ENCODE measurements at places on chromosomes 12 and 14.

DNA sequence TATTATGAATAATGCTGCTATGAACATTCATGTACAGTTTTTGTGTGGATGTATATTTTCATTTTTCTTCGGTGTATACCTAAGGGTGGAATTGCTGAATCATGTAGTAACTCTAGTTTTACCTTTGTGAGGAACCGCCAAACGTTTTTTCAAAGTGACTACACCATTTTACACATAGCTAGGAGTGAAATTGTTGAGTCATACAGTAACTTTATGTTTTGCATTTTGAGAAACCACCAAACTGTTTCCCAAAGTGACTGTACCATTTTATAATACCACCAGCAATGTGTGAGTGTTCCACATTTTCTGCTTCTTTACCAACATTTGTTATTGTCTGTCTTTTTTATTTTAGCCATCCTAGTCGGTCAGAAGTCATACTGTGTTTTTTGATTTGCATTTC is 3.1 kb upstream of the TPH2 start:
- no peak for DNase-seq

GRCh38 chr12:7884689-7885088 is 12.0 kb upstream of the SLC2A14 start:
- DNase-seq: no peak

DNA sequence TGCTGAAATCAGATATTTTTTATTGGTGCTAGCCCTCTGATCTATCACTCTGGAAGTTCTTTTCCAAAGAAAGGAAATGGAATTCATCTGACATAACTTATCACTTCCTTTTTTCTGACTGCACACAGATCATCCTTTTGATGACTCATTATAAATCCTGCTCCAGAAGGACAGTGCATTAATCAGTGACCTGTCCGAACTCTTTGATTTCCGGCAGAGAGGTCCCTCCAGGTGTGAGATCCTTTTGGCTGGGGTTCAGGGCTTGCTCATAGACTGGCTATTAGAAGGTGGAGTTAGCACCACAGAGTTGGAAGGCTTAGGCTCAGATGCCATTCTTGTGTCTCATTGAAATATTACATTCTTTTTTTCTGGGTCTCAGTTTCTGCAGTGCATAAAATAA is 328.2 kb downstream of the ZFP36L1 start:
- DNase-seq: no peak

DNA sequence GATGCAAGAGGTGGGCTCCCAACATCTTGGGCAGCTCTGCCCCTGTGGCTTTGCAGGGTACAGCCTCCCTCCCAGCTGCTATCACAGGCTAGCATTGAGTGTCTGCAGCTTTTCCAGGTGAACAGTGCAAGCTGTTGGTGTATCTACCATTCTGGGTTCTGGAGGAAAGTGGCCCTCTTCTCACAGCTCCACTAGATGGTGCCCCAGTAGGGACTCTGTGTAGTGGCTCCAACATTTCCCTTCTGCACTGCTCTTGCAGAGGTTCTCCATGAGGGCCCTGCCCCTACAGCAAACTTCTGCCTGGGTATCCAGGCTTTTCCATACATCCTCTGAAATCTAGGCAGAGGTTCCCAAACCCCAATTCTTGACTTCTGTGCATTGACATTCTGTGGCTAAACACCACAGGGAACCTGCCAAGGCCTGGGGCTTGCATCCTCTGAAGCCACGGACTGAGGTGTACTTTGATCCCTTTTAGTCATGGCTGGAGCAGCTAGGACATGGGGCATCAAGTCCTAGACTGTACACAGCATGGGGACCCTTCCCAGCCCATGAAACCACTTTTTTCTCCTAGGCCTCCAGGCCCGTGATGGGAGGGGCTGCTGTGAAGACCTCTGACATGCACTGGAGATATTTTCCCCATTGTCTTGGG is 24.0 kb upstream of the SLC38A1 start:
- DNase-seq: no peak

DNA sequence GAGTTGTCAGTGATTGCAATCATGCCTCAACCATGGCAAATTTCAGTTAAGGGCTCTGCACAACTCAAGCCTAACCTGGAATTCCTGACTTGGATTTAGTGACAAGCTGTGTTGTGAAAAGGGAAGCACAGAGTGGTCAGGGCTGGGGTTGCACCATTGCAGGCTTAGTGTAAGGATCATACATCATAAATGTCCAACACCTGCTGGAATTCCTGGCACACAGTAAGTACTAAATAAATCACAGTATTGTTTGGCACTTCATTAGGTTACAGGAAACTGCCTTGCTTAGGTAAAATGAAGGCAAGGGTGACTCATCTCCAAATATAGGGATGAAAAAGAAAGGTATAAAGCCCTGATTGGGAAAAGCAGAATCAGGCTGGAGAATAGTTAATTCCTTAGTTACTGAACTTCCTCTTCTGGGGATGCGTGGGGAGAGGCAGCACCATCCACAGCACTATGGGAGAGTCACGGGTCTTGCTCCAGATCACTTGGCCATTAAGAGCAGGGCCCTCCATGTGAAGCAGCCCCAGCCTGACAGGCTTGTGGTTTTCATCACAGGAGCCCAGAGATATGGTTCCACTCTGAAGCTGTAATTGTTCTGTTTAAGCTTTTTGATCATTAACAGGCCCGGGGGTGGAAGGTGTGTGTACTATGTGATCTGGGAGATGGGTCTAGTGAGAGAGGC is 39.7 kb downstream of the SLC8A3 start:
- no peak for DNase-seq

DNA sequence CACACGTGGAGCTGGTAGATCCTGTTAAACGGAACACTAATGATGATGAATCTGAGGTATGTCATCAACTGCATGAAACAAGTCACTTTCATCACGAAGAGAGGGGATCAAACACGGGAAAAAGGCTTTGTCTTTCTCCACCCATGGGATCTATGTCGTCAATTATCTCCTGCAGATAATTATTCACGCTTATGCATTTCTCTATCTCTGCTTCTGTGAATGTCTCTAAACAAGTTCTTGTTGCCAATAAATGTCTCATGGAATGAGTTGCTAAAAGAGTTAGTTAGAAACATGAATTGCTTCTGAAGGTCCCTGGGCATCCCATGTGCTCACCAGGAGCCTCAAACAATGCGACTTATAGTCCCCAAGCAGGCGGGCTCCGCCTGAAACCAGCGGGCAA is 1228.2 kb upstream of the TMEM132C start:
- no peak for DNase-seq

DNA sequence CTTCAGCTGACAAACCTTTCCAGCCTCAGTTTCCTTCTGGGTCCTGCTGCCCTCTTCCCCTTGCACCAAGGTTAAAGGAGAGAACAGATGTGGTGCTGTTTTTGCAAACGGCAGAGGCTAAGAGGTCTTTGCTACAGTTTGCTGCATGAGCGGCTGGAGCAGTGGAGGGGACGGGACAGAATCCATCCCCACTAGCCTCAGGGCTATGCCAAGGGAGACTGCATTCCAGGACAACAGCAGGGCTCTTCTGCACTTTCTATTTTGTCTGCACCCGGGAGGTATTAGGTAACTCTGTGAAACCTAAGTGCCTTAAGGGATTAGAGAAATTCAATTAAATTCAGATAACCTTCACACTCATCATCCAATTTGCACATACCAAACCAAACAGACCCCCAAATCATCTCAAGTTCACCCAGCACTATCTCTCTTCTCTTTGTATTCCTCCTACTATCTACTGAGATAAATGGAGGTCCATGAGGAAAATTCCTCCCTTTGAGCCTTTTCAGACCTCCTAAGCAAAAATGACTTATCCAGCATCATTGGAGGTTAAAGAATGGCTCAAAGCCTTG is 103.8 kb upstream of the VRK1 start:
- no peak for DNase-seq

DNA sequence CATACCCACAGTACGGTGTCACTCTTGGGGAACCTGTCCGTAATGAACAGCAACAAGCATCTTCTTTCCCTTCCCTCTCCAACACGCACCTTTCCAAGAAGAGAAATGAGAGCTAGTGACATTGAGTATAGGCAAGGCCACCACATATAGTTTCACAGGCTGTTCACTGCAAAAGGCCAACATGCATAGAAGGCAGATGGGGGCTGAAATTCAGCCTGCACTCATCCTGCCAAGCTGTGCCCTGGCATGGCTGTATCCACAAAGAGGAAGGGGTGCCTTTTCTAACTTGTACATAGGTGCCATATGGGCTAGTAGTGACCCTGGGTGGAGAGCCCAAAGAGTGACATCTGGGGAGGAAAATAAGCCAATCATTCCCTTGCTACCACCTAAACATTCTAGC is 169.6 kb downstream of the ZFP36L1 start:
- no peak for DNase-seq

GRCh38 chr14:71734885-71735284 is 197.3 kb upstream of the RGS6 start:
- DNase-seq: no peak

DNA sequence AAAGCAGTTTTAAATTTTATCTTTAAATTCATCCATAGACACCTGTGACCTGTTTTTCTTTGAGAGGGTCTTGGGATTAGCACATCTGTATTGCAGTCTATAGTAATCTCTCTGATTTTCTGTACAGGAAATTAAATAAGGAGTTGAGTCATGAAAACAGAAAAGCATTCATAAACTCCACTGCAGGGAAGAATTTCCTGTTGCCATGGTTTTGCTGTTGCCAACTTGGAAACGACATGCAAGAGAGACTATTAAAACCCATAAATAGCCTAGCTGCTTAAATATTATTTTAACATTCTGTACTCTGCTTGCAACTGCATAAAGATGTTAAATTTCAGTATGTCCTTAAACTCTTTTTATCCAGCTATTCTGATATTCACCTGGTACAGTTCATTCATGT is 281.0 kb upstream of the RGS6 start:
- no peak for DNase-seq

DNA sequence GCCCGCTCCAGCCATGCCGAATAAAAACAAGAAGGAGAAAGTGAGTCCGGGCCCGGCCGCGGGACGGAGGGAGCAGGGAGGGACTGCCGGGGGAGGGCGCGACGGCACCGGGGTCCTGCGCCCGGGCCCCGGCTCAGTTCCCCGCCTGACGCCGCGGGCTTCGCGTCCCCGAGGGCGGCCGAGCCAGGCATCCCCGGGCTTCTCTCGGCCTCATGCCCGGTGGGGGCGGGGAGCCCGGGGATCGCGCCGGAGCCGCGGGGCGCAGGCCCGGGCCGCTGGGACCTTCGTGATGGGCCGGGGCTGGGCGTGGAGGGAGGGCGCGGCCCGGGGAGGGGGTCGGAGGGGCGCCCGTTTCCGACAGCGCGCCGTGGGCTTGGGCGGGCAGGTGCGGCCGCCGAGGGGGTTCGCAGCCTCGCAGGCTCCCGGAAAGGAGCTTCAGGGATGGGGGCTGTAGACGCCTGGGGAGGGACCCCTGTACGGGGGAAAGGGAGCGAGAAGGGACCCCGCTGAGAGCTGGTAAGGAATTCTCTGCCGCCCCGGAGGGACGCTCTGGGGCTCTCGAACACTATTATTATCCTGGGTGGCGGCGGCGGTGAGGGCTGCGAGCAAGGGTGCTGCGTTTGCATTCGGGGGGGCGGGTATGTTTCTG is 496 bp downstream of the PPP2R5C start:
- DNase-seq: peak; percentile 41

GRCh38 chr12:110813285-110813684 is 33.5 kb upstream of the CCDC63 start:
- no peak for DNase-seq

DNA sequence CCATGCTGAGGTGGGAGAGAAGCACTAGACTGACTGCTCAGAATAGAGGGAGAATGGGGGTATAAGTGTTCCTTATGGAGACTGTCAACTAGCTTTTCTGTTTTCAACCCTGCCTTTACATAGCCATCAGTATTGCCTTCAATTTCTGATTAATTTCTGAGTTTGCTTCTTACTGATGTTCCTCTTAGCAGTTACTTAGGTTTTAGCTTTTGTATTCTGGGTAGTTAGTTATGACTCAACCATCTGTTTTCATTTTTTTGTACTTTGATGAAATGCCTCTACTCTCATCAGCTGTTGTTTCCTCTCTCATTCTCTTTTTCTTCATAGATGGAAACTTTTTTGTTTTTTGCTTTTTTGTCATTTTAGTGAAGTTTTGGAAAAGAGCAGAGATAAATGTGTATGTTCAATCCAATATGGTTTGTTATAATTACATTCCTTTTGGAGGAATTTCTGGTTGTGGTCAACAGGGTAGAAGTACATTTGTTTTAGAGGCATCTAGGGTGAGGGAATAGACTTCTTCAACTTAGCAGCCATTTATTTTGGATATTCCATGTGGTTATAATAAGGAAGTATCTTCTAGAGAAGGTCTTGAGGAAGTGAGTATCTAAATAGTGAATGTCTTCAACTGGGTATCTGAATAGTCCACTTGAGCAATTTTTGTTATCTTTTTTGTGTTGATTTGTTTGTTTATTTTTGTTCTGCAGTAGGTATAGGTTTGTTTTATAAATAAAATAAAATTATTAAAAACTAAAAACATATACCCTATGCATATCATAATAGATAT is 29.6 kb downstream of the PMCH start:
- no peak for DNase-seq

- no peak for DNase-seq
Measured at GRCh38 chr14:25788252-25788651, 738.3 kb upstream of the STXBP6 start.

DNA sequence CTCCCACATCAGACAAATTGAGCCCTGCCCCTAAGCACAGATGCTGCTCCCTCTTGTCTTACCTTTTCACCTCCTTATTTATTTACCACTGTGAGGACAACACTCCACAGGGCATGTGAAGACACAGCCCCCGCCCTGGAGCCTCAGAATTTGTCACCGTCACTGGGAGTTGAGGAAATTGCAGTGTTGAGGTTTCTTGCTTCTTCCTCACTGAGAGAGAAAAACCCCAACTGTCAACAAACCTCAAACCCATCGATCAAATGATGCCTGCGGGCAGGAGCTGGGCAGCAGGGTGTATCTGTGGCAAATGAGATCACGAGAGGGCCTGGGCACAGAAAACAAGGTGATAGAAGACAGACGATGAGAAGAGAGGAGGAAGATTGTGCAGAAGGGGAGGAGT is 30.5 kb upstream of the PLEKHG3 start:
- DNase-seq: no peak

- DNase-seq: peak; percentile 15
Measured at GRCh38 chr12:94427501-94428381, 31.9 kb downstream of the CEP83 start.

- DNase-seq: peak; percentile 39
Measured at GRCh38 chr12:121223292-121224285, 13.7 kb downstream of the P2RX4 start.

DNA sequence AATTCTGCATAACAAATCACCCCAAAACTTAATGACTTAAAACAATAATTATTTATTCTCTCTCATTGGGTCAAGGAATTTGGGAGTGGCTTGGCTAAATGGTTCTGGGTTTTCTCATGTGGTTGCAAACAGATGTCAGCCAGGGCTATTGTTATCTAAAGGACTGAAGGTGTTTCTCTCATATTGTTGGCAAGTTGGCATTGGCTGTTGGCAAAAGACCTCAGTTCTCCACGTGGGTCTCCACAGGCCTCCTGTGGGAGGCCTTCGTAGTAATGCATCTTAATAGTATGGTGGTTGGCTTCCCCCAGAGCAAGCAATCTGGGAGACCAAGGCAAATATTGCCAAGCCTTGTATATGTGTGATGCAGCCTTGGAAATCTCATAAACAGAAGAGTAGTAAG is 14.4 kb downstream of the GALNT16 start:
- DNase-seq: no peak
